ENCODE measurements at places on chromosomes 7 and 10.

DNA sequence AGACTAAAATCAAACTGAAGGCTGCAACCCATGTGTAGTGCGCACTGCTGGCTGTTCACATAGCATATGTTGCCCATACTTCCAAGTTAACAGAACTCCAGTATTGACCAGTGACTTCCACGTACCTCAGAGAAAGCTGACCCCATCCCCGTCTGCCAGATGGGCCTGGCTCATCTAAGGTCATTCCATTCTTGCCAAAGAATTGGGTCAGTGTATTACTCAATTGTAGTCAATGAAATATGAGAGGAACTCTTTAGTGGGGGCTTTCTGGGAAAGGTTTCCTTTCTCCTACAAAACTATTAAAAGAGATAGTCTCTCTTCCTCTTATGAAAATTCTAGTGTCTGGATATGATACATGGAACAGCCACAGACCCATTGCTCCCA, 238.6 kb downstream of the COBL start:
- DNase-seq, result no peak

DNA sequence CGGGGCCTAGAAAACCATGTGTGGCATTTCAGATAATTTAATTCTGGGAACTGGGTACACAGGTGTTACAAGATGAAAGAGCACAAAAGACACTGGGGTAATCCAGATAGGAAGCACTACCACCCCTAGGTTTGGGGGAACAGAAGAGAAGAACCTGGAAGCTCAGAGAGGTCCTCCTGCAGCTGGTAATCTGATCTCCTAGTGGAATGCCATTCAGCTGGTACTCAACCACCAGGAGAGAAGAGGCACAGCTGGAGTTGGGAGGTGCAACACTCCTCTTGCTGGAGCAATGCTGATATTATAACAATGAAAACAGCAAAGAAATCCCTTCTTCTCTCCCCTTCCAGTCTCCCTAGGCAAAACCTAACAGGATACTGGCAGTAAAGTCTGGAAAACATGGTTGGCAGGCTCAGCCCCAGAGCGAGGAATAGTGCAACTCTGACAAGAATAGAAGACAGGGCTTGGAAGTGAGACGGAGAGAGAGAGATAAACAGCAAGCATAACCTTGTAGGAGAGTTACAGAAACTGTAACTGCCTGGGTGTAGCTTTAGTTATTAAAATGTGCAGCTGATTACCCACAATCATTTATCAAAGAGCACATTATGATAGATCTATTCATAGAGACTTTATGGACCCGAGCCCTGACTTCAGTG, 35.0 kb downstream of the NRF1 start:
- no peak for DNase-seq

GRCh38 chr10:3982746-3983442, 197.9 kb upstream of the KLF6 start:
- DNase-seq, result no peak

DNA sequence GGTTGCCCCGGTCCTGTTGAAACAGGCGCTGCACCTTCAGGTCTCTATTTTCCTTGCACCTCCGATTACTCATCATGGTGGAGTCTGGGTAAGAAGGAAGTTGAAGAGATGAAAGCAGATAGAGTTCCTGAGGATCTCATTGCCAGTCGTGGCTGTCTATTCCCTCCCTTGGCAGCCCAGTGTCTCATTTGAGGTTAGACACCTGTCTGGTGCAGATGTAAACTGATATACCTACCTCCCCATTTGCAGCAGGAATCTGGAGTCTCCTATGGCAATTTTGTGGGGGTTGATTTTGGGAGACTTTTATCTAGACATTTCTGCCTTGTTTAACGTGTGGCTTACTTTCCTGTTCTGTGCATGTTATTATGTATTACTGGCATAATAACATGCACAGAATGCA, 212.1 kb downstream of the BICC1 start:
- no peak for DNase-seq

- no peak for DNase-seq
These were observed 248.0 kb upstream of the TCERG1L start for GRCh38 chr10:131559450-131559911.
